ENCODE measurements at places on chromosomes 2 and 18.

DNA sequence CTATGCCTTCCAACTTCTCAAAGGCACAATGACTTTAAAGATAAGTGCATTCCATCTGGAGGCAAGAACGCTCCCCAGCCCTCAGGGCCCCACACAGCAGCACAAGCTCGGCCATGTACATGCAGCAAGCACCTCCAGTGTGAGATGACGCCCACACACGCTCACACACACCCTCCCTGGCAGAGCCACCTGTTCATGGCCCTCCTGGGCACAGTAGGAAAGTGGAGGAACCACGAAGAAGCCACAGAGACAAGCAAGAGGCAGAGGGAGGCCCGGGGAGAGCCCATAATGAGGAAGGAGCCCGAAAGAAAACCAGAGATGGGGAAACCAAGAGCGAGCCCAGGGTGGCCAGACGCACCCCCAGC, 21.7 kb downstream of the BIN1 start:
- DNase-seq, result peak; percentile 53

DNA sequence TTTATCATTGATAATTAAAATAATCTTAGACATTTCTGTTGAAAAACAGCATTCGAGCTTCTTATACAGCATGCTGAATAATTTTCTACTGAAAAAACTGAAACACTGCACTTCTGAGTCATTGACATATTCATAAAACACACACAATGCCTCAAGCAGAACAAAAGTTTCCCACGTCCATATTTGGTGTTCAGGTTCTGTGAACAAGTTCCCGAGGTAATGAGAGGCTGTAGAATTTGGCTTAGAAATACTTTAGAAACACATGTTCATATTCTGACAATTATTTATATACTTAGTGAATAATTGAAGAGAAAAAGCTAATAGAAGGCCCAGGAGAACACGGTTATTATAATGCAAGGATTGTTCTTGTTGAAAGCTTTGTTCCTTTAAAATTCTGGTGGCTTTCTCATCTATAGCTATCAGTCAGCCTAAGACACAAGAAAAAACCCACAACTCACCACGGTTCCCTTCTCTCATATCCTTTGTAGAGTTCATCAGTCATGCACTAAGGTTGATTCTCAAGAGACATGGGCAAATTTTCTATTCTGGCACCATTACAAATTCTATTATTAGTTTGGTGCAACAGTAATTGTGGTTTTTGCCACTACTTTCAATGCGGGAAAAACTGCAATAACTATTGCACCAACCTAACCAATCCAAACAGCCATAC, 194.4 kb downstream of the TMX3 start:
- no peak for DNase-seq

DNA sequence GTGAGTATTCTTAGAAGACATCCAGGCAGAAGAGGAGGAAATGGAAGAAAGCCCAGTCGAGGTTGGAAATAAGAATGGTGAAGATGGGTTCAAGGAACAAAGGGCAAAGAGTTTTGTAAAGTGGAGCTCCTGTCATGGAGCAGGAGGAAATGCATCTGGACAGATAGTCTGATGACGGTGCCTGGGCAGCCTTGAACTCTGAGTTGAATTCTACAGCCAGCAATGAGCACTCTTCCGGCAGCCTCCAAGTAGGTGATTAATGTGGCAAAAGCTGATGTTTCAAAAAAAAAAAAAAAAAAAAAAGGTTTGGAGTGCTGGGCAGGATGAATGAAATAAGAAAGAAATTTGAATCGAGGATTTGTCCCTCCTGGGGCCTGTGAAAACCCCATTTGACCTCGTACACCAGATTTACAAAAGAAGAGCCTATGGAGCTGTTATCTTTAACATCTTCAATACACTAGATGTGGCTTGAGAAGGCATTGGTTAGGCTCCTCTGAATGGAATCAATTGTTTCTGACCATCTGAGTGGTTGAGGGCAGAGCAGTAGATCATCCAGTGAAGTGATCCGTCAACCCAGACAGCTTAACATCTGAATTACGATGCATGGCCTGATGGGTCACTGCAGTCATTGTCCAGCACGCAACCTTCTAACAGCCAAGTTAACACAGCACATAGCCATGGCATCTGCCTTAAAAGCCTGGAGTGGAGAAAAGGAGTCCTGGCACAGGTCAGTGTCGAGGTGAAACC, 449.7 kb downstream of the TXNL1 start:
- DNase-seq, result no peak

DNA sequence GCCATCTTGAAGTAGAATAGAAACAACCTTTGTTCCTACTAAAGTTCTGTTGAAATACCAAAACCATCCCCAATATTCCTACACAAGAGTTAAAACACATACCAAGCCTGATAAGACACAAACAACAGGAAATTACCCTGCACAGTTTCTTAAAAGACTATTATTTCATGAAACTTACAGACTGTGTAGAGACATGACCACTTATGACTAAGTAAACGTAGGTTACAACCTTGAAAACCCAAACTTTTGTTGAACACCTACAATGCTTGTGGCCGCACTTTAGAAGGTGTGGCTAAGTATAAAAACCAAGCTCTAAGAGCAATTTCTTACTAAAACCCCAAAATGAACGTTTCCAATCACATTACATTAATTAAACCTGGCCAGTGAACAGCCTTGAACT, 2.0 kb downstream of the SMAD2 start:
- no peak for DNase-seq

DNA sequence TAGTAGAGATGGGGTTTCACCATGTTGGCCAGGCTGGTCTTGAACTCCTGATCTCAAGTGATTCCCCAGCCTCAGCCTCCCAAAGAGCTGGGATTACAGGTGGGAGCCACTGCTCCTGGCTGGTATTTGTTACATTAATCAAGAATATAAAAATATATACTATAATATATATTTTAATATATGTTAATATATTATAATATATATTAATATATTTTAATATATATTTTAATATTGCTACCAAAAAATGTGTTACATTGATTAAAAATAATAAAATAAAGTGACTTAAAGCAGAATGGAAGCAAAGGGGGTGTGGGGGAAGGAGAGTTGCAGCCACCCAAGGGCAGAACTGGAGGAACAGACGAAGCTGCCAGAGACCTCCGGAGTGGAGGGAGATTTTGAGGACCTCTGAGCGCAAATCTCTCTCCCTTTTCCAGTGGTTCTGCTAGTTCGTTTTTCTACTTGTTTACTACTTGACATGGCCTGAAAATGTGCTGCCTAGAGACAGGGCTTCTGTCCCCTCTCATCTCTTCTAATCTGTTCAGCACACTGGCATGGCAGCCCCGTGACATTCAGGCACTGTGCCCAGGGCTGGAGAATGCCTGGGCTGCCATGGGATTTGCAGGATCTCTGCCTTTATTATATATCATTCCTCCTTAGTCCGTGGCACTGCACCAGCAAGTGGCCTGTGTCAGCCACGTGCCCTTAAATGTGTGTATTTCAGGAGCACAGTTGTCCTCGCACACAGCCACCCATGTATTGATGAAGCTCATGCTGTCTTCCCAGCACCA, 47.9 kb upstream of the RAB12 start:
- no peak for DNase-seq

DNA sequence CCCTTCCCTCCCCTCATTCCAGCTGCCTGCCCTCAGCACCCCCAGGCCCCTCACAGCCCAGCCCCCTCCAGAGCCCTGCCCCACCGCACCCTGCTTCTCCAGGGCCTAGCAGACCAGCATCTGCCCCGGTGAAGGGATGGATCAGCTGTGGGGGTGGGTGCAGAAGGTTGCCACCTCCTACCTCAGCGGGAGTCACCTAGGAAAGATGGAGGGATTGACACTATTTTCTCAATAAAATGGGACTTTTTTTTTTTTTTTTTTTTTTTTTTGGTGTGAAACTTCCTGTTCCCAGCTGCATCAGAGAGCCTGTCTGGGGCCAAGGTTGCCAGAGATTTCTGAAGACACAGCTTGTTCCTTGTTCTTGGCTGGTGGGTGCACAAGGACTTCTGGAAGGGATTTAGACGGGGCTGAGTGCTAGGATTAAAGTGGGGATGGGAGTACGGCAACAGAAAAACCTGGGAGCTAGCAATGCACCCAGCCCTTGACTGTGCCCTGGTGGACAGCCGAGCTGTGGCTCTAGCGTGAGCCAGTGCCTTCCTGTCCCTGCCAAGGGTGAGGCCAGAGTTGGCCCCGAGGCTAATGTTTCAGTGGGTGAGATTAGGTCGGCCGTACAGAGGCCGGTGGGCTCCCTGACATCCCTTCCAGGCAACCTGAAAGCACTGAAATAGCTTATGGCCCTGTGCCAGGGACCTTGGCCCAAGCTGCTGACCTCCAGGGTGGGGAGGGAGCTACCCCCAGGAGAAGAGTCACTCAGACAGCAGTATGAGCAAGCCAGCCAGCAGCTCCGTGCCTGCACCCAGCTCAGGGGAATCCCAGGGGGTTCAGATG, 4.6 kb downstream of the B3GNT7 start:
- DNase-seq, result no peak

DNA sequence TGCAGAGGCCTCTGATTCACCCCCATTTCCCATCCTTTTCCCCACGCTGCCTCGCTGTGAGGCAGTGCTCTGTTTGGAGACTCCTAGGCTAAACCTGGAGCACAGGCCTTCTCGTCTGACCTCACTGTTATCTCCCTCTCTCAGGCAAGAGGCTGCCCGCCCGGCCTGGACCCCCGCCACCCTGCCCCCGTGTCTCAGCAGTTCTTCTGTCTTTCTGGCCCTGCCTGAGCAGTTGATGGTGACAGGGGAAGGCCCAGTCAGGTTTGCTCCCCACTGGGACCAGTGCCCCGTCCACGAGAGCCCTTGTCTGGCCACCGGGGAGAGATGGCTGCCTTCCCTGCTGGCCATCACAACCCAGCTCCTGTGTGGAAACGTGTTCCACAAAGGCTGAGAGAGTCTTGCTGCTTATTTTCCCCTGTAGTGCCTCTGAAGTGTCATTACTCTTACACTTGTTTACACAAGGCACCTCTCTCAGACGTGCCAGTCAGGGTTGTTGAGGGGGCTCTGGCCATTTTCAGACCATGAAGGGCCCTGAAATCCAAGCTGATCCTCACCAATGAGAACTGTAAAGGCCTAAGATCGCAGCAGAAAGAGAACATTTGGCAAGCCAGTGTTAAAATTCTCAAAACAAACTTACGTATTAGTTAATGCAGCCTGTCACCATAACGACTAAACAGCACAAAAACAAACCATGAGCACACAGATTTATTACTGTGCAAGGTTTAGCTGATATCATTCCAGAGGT, 210.9 kb downstream of the NDUFA10 start:
- DNase-seq, result no peak

DNA sequence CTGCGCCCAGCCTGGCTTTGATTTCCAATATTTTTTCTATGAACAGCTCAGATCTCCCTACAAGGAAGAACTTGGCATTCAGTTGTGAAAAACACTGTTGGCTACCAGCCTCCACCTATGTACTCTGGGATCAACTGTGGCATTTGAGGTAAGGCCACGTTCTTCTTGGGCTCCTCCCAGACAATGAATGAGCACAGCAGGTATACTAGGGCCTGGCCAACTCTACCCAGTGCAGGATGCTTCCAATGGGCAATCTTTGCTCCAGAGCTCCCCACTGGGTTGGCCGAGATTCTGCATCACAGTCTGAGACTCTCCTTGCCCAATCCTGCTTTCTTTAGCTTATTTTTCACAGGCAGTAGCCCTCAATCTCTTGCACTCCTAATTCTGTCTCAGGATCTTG, 75.9 kb downstream of the TMEM131 start:
- DNase-seq, result no peak

DNA sequence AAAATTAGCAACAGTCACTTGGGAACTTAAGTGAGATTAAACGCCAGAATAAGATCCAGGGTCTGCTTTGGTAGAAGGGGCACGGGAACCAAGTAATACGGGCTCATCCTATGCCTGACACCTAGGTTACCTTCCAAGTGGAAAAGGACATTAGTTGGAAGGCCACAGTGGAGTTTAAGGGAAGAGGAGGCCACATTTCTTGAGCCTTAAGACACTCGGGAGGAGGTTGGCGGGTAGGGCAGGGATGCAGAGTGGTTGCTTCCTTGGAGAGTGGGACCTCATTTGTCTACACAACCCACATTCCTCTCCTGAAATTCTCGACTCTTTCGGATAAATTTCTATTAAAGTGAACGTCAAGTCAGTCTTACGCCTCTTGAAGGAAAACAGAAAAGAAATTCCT, 510 bp upstream of the DNAH6 start:
- DNase-seq, result no peak

DNA sequence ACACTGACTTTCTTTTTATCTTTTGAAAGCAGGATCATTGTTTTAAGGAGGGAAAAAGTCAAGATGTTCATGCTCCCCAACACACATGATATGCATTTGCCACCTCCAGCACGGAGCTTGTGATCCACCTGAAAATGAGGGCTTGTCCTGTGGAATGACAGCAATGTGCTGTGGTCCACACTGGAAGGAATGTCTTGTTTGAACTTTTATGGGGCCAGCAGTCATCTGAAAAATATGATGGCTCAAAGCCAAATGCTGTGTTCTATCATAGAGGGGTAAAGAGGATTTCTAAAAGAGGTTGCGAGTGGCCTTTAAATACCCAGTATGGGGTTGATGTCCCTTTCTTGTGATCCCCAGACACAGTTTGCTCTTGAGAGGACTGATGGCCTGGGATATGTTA, 226.5 kb upstream of the SPRED2 start:
- no peak for DNase-seq

DNA sequence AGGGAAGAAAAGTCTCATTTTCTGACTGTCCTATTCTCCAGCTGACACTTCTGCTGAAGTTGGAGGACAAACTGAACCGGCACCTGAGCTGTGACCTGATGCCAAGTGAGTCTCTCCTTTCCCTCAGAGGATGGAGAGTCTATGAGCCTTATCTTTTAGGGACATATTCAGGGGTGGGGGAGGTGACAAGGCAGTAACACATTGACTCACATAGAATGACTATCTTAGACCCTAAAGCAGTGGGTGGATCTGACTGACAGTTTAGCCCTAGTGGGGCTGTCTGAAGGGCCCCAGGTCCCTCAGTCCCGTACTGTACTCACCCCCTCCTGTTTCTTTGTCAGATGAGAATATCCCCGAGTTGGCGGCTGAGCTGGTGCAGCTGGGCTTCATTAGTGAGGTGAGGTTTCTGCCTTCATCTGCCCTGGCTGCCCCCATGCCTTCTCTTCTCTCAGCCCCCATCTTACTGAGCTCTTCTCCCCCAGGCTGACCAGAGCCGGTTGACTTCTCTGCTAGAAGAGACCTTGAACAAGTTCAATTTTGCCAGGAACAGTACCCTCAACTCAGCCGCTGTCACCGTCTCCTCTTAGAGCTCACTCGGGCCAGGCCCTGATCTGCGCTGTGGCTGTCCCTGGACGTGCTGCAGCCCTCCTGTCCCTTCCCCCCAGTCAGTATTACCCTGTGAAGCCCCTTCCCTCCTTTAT, 805 bp upstream of the KRTCAP3 start:
- DNase-seq, result no peak

GRCh38 chr18:42211201-42211600, 256.2 kb downstream of the PIK3C3 start:
- DNase-seq, result no peak

DNA sequence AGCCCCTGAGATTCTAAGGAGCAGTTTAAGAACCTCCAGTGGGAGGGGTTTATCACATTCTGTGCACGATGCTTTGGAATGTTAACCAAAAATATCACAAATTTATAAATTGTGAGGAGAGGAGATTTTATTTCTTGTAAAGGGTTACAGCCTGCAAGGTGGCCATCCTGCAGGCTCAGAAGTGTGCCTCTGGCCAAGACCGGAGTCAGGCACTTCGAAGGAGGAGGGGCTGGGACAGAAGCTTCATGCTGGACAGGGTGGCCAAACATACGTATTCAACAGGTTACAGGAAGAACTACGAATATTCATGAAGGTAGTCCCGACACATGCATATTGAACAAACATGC, 144.1 kb upstream of the NCK2 start:
- DNase-seq, result no peak
